ENCODE measurements at places on chromosomes 7 and 10. TPM values are rescaled to one million over a fixed set of nuclear protein-coding genes. Genes with fewer than 3 reads are reported as not detected.
A peak's percentile ranks its signal among the peaks of the same experiment; 100 is the strongest.

- peaks cover 22% of the 10 kb centered on the region for H3K36me3 ChIP-seq
- H3K4me3 ChIP-seq, result no peak overlapping the region
- H3K27ac ChIP-seq, result no peak overlapping the region
- H3K4me1 ChIP-seq, result no peaks in the 10 kb centered on the region
- DNase-seq, result no peak
Measured at GRCh38 chr10:72425133-72425532, 70.4 kb upstream of the DNAJB12 start.

GRCh38 chr7:116526897-116527296 is 2.1 kb downstream of the CAV1 start:
- DNase-seq, result no peak
- peaks cover 20% of the 10 kb centered on the region for H3K4me1 ChIP-seq
- peaks cover 57% of the 10 kb centered on the region for H3K27me3 ChIP-seq
- H3K4me3 ChIP-seq, result peak overlapping the region; percentile 71

The CUBN gene
- total RNA-seq, result 0.43 TPM

- no peak overlapping the region for H3K4me3 ChIP-seq
- peaks cover 9% of the 10 kb centered on the region for H3K27me3 ChIP-seq
- no peaks in the 10 kb centered on the region for H3K36me3 ChIP-seq
- H3K4me1 ChIP-seq, result peaks cover 5% of the 10 kb centered on the region
- no peak overlapping the region for H3K27ac ChIP-seq
Measured at GRCh38 chr7:99944497-99945070, 15.2 kb upstream of the GJC3 start.

DNA sequence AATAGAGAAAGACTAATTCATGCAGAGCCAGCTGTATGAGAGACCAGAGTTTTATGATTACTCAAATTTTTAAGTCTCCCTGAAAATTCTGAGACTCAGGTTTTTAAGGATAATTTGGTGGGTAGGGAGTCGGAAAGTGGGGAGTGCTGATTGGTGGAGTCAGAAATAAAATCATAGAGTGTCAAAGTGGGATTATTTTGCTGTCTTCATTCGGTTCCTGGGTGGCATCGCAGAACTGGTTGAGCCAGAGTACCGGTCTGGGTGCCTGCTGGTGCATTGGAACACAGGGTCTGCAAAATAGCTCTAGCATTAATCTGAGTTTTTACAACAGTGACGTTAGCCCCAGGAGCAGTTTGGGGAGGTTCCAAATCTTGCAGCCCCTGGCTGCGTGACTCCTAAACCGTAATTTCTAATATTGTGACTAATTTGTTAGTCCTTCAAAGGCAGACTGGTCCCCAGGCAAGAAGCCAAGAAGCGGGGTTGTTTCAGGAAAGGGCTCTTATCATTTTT is 32.4 kb downstream of the GPRIN2 start:
- no peak overlapping the region for H3K27ac ChIP-seq
- no peak for DNase-seq
- no peaks in the 10 kb centered on the region for H3K27me3 ChIP-seq
- H3K4me1 ChIP-seq, result no peaks in the 10 kb centered on the region

- no peaks in the 10 kb centered on the region for H3K36me3 ChIP-seq
- H3K27me3 ChIP-seq, result no peaks in the 10 kb centered on the region
- no peak for DNase-seq
- no peak overlapping the region for H3K4me3 ChIP-seq
Measured at GRCh38 chr10:122503886-122504609, 42.7 kb downstream of the HTRA1 start.

The CPVL gene
- not detected for total RNA-seq

GRCh38 chr7:41900532-41900931 is 197.6 kb upstream of the INHBA start:
- peaks cover 16% of the 10 kb centered on the region for H3K27me3 ChIP-seq
- no peak overlapping the region for H3K4me3 ChIP-seq
- no peaks in the 10 kb centered on the region for H3K36me3 ChIP-seq
- no peaks in the 10 kb centered on the region for H3K4me1 ChIP-seq

The SEC31B gene
- total RNA-seq, result 36.0 TPM

The FGFBP3 gene
- total RNA-seq, result 1.5 TPM

DNA sequence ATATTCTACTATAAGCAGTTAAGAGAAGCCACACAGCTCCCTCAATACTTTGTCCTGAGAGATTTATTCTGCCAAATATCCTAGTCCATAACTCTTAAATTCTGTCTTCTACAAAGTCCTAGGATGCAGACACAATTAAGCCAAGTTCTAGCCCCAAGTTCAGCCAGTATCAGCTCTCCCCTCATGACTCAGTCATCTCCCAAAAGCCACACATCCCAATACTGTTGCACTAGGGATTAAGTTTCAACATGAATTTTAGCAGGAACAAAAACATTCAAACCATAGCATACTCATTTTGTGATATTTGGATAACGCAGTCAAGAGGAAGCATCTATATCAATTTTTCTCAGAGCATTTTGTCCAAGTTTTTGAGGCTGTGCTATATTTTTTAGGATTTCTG is 277.4 kb downstream of the FZD1 start:
- no peak overlapping the region for H3K4me3 ChIP-seq
- H3K27ac ChIP-seq, result no peak overlapping the region
- H3K27me3 ChIP-seq, result peaks cover 3% of the 10 kb centered on the region
- no peaks in the 10 kb centered on the region for H3K4me1 ChIP-seq
- no peaks in the 10 kb centered on the region for H3K36me3 ChIP-seq

DNA sequence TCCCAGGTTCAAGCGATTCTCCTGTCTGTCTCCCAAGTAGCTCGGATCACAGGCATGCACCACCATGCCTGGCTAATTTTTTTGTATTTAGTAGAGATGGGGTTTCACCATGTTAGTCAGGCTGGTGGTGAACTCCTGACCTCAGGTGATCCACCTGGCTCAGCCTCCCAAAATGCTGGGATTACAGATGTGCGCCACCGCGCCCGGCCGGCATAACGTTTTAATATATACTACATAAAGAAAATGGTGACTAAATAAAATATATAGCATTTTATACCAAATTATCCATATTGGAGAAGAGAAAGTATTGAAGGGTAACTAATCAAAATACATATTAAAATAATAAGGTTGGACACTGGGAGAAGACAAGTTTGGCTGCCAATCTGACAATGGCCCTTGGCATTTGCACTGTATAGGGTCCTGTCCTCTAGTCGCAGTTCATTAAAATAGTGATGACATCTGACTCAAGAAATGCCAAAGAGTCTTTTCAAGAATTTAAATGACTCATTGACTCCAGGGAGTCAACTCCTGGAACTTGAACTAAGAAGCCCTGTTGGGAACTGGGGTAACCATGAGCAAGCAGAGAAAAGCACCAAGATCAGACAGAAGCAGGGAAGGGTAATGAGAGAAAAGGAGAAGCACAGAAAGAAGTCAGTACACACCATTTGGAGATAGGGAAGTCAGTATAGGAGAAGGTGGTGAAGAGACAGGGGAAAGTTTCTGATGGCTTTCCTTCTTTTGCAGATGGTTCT is 91.1 kb downstream of the CH25H start:
- no peaks in the 10 kb centered on the region for H3K4me1 ChIP-seq
- peaks cover 11% of the 10 kb centered on the region for H3K27me3 ChIP-seq
- H3K4me3 ChIP-seq, result no peak overlapping the region

The FAM237B gene
- not detected for total RNA-seq

The DNA2 gene
- total RNA-seq, result 27.3 TPM

The GFRA1 gene
- 0.09 TPM for total RNA-seq

GRCh38 chr10:100774223-100774622 is 28.8 kb downstream of the PAX2 start:
- no peak overlapping the region for H3K4me3 ChIP-seq
- DNase-seq, result no peak
- no peak overlapping the region for H3K27ac ChIP-seq
- H3K36me3 ChIP-seq, result no peaks in the 10 kb centered on the region
- no peaks in the 10 kb centered on the region for H3K4me1 ChIP-seq
- peaks cover 21% of the 10 kb centered on the region for H3K27me3 ChIP-seq

The LRRC4 gene
- 0.50 TPM for total RNA-seq

The CRPPA gene
- total RNA-seq, result 1.4 TPM

The CDK14 gene
- 0.84 TPM for total RNA-seq

GRCh38 chr7:151776876-151777494 is 99.9 kb downstream of the PRKAG2 start:
- H3K4me1 ChIP-seq, result no peaks in the 10 kb centered on the region
- no peak overlapping the region for H3K27ac ChIP-seq
- H3K4me3 ChIP-seq, result no peak overlapping the region
- no peaks in the 10 kb centered on the region for H3K36me3 ChIP-seq

DNA sequence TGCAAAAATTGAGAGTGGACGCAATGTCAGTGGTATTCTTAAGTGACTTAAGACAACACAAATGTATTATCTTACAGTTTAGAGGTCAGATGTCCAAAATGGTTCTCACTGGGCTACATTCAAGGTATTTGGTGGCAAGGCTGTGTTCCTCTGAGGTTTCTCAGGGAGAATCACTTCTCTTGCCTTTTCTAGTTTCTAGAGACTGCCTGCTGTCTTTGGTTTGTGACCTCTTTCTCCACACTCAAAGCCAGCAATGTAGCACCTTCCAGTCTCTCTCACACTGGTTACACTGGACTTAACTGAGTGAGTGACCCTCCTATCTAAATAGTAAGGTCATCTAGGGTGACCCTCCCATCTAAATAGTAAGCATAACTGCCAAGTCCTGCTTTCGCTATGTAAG is 613.2 kb upstream of the COBL start:
- no peak overlapping the region for H3K27ac ChIP-seq
- H3K36me3 ChIP-seq, result no peaks in the 10 kb centered on the region
- DNase-seq, result no peak
- H3K4me1 ChIP-seq, result no peaks in the 10 kb centered on the region
- H3K4me3 ChIP-seq, result no peak overlapping the region

GRCh38 chr10:106216085-106216484 is 948.4 kb downstream of the SORCS1 start:
- H3K36me3 ChIP-seq, result no peaks in the 10 kb centered on the region
- no peak for DNase-seq
- H3K4me3 ChIP-seq, result no peak overlapping the region
- no peak overlapping the region for H3K27ac ChIP-seq
- H3K27me3 ChIP-seq, result no peaks in the 10 kb centered on the region

DNA sequence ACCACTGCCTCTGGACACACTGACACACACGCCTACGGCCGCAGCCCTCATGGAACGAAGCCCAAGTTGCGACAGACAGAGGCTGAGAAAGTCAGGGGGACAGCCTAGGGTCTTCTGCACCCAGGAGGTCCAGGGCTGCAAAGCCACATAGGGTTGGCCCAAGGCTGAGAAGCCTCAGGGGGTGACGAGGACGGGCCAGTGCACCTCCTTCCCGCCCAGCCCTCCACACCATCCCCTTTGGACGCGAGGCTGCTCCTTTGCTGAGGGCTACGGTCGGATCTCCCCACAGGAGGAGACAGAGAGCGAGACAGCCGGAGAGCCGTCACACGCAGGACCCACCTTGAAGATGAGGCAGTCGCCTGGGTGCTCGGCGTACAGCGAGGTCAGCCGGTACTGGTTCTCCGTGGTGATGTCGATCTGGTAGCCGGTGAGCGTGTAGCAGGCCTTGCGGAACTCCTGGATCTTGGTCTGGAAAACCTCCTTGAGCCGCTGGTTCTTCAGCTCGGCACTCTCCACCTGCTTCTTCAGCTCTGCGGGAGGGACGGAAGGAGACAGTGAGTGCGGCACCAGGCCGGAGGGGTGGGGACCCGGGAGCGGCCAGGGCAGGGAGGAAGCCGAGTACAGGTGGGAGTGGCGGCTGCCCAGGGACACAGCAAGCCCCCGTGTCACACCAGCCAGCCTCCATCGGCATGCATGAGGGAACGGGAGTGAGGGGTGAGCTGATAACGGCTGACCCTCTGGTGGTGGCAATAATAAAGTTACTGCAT is 228.0 kb downstream of the ELFN1 start:
- H3K4me1 ChIP-seq, result no peaks in the 10 kb centered on the region
- DNase-seq, result no peak
- H3K27ac ChIP-seq, result no peak overlapping the region
- no peaks in the 10 kb centered on the region for H3K36me3 ChIP-seq

The GPR141 gene
- total RNA-seq, result not detected

The VIPR2 gene
- total RNA-seq, result 0.50 TPM

The SUMF2 gene
- 128 TPM for total RNA-seq

The EEF1AKMT2 gene
- total RNA-seq, result 21.4 TPM
